Inflammatory macrophage treated with lipopolysaccharide for 1 hour (primary cell): ENCODE measurements at places on chromosomes 1 and 21.

DNA sequence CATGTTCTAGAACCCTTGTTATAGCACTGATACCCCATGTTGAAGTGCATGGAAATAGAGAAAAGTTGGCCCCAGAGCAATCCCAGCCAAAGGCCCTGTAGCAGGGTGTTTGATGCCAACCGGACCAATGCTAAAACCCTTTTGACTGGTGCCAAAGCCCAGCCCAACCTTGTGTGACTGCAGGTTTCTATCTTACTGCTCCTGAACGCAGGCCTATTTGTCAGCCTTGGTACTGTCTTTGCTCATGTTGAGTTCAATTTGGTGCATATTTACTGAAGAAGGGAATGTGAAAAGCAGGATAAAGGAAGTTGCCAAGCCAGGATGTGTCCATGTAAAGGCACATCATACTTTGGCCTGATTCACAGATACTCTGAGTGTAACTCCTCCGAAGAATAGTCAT, 51.7 kb upstream of the NFASC start:
- no peak for DNase-seq

DNA sequence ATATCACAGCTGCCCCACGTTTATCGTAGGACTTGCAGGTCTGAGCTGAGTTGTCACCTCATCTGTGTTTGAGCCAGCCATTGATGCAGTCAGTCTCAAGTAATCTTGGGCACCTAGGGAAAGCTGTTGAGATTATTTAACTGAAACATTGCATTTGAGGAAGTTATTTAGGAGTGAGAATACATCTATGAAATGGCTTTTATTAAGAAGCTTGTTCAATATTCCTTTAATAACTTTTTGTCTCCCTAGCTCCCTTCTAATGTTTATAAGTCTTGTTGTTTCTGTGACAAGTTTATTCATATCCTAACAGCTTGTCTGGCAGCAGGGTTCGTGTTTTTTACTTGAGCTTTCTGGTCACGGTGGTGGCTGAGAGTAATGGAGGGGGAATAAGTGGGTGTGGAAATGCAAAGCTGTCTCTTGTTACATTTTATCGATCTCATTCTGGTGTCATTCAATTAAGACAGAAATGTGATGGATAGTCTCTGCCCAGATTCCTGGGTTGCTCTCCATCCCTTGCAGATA, 555.9 kb downstream of the USP25 start:
- DNase-seq: no peak

DNA sequence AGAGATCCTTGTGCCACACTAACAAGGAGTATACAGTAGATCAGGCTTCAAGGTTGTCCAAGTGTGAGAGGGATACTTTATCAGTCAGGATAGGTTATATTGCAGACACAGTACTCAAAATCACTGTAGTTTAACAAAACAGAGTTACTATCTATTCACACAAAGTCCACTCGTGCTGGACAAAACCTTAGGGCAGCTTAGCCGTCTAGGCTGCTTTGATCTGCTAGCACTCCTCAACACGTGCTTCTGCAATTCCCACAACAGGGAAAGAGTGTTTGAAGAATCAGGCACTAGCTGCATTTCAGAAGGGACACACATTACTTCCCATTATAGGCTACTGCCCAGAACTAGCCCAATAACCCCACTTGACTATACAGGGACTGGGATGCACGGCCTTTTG, 39.5 kb downstream of the MEF2D start:
- no peak for DNase-seq

GRCh38 chr1:40825996-40826395, 36.2 kb downstream of the CITED4 start:
- DNase-seq: no peak

GRCh38 chr1:78703806-78704205, 54.2 kb downstream of the IFI44 start:
- no peak for DNase-seq

GRCh38 chr1:244836135-244836521, 670 bp downstream of the COX20 start:
- DNase-seq: no peak

- DNase-seq: peak; percentile 79
These were observed 856 bp downstream of the NRDC start for GRCh38 chr1:51877434-51878307.
